LNCaP clone FGC (cell line): ENCODE measurements at places on chromosomes 3 and 15.

- DNase-seq = no peak
Observed at GRCh38 chr3:150913133-150913922, 8.1 kb upstream of the MINDY4B start.

GRCh38 chr3:57935539-57935938 lies 72.7 kb upstream of the FLNB start:
- no peak for DNase-seq

DNA sequence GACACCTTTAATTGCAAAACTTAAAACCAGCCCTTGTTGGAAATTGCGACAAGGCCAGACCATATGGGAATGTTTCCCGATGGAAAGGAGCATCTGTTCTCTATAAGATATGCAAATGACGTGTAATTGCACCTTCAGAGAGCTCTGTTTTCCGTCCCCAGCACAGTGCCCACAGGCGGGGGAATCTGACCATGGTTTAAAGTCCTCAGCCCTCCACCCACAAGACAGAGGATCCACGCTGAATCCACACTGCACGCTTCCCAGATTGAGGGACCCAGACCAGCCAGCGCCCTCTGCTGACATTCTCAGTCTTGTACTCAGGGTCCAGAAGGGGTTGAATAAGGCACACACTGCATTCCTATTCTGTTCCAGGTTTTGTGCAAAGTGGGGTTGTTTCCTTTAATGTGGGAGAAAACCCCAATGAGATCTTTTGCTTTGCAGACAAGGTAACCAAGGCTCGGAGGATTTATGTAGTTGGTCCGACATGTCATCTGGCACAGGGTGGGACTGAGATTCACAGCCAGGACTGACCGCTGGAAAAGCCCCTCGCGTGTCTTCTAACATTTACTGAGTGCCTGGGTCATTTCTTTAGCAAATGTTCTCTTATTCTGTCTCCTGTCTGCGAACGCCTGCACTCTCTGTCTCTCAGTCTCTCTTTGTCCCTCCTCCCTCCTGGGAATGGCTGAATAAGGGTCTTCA lies 36.8 kb upstream of the KLHL25 start:
- no peak for DNase-seq

DNA sequence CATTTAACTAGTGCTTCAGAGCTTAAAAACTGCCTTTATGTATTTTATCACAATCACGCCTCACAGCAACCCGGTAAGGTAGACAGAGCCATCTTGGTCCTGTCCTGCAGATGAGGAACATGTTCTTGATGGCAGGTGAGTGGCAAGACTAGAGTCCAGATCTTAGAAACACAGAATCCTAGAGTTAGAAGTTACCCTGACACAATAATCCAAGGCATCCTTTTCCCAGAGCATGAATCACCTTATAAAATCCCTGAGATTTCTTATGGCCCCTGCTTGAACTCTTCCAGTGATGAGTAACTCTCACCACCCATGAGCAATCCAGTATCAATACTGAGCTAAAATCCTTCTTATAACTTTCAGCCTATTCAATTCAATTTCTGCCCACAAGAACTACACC lies 16.9 kb downstream of the POPDC2 start:
- DNase-seq = no peak

DNA sequence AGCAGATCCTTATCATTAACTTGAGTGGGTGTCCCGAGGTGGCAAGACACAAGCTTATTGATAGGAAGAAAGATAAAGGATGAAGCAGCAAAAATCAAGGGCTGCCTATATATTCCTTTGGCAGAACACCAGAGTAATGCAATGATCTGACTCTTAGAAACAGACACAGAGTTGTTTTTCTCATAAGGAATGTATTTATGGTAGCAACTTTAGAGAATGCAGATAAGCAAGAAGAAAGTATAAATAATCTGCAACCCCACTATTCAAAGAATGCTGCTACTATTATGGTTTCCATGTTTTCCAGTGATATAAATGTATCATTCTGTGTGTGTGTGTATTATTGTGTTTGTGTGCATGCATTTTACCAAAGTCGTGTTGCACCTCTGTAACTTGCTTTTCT lies 208.3 kb downstream of the THSD4 start:
- DNase-seq = no peak

- DNase-seq = no peak
Observed at GRCh38 chr3:179942553-179943075, 94.1 kb downstream of the PEX5L start.

DNA sequence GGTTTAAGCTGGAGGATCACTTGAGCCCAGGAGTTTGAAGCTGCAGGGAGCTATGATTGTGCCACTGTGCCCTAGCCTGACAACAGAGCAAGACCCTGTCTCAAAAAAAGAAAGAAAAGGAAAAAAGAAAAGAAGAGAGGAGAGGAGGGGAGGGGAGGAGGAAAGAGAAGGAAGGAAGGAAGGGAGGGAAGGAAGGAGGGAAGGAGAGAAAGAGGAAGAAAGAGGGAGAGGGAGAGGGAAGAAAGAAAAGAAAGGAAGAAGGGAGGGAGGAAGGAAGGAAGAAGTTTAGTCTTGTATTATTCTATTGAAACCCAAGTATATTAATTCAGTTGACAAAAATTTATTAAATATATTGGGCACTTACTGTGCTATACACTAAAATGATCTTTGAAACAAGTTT lies 11.5 kb downstream of the GOLM2 start:
- no peak for DNase-seq

- peak; percentile 67 for DNase-seq
Observed at GRCh38 chr15:37143351-37143750, 43.0 kb upstream of the MEIS2 start.

DNA sequence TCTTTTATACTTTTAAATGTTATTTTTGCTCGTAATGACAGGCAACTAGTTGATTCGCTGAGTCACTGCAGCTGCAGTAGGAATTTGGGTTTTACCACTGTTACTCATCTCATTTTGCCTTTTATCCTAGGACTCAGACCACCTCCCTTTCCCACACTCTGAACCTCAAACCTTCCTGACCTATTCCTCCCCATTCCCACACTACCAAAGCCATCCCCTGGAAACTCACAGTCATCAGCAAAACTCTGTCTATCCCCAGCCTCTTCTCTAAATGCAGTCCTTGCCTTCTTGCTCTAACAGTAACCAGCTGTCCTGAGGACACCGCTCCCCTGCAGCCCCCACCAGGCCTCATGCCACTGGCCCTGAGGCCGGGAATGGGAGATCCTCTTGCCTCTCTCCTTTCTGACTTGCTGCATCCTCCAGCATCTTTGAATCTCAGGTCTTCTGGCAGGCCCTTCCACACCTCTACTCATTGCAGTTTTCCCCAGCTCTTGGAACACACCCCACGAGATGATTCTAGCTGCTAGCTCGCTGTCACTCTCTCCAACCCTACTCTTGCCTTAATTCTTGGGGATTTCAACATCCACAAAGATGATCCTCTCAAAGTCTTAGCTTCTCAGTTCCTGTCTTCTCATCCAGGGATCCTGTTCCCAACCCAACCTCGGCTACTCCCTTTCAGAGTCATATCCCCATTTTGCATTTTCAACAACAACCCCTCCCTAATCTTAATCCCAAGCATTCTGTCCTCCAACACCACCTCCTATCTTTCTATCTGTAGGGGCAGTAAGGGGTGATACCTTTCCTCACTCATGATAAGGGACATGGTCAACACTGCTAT lies 55.9 kb upstream of the C3orf80 start:
- no peak for DNase-seq

- DNase-seq = no peak
Observed at GRCh38 chr15:88788816-88789215, 14.4 kb upstream of the ACAN start.

DNA sequence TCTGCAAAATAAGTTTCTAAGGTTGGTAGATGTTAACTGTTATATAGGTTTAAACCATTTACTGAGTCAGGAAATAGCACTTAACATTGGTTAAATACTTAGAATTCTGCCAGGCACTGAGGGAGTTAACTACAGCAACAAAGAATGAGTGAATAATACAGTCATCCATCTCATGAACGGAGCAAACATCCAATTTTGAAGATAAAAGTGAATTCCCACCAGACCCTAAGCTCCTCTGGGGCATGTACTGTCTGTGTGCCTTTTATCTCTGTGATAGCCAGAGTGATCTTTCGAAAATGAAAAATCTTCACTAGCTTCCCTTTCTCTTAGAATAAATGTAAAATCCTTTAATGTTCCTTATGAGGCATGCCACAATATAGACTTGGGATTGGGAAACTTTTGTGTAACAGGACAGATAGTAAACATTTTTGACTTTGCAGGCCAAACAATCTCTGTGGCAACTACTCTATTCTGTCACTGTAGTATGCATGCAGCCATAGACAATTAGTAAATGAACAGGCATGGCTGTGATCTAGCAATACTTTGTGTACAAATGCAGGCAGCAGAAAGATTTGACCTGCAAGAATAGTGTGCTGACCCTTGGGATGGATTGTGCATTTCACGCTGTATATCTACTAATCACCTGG lies 294.5 kb upstream of the LMCD1 start:
- no peak for DNase-seq

- DNase-seq = peak; percentile 23
Observed at GRCh38 chr15:70632491-70633102, 130.8 kb downstream of the UACA start.

DNA sequence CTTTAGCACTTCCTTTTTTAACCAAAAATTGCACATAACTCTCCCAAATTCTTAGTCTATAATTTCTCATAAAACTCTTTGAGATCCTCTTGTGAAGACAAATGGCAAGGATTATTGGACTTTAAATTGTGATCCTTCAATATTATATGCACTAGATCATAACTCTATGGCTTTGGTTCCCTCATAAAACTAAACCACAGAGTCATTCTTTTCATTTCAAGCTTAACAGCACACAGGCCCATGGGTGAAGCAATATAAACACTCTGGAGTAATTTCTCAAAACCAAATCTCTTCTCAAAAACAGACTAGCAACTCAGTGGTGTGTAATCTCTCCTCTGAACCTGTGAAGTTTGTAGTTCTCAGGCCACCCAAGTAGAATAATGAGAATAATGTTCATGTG lies 171.0 kb upstream of the NECTIN3 start:
- DNase-seq = no peak

DNA sequence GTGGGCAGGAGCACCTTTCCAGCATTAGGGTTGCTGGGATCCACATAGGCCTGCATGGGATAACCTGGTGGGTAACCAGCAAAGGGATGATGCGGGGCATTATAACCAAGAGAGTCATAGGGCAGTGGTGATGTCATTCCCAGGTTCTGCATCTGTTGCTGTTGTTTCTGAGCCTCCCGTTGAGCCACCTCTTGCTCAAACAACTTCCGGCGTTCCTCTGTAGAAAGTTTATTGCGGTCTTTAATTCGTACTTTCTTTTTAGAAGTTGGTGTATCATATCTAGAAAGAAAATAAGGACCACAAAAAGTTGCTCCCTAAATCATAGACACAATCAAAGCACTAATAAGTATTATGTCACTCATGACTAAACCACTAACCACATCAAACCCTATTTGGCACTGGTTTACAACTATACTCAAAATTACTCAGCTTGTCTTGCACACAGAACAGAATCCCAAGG lies 77.8 kb downstream of the NBEAL2 start:
- no peak for DNase-seq

DNA sequence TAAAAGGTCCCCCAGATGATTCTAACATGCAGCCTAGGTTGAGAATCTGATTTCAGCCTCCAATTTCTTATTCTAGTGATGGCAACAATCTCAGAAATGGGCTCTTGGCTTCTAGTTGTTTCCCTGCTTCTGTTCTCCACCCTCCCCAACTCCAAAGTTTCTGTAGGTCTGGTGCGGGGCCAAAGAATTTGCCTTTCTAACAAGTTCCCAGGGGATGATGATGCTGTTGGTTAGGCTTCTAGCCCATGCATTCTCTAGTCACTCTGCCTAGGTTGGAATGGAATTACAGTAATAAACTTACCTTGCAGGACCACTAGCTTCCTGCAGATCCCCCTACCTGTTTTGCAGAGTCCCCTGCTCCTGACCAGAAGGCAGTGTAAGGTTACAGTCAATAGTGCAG lies 103.2 kb upstream of the PPP2R3A start:
- DNase-seq = no peak

DNA sequence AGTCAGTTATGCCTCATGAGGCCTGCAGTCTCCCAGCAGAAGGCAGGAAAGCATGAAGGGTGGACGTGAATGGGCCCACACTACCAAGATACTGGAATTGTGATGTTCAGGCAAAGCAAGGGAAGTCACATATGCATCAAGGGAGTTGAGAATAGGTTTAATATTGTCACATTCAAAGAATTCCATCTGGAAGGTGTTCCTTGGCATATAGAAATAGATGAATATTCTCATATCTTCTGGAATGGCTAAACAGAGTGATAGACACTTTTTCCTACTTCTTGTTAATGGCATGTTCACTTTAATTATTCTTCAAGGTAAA lies 103.7 kb downstream of the CMSS1 start:
- DNase-seq = no peak

- DNase-seq = no peak
Observed at GRCh38 chr3:62193586-62194345, 179.6 kb downstream of the FEZF2 start.

DNA sequence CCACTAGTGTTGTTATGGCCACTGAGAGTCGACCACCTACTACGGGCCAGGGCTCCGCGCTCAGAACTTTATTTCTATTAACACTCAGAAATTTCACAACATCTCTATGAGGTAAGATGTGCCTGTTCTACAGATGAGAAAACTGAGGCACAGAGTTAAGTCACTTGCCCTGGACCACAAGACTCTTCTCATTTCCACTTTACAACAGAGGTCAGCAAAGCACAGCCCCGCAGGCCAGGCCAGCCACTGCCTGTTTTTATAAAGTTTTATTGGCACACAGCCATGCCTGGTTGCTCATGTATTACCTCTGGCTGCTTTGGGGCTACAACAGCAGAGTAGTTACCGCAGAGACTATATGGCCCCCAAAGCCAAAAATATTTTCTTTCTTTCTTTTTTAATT lies 503.6 kb downstream of the SHQ1 start:
- no peak for DNase-seq

DNA sequence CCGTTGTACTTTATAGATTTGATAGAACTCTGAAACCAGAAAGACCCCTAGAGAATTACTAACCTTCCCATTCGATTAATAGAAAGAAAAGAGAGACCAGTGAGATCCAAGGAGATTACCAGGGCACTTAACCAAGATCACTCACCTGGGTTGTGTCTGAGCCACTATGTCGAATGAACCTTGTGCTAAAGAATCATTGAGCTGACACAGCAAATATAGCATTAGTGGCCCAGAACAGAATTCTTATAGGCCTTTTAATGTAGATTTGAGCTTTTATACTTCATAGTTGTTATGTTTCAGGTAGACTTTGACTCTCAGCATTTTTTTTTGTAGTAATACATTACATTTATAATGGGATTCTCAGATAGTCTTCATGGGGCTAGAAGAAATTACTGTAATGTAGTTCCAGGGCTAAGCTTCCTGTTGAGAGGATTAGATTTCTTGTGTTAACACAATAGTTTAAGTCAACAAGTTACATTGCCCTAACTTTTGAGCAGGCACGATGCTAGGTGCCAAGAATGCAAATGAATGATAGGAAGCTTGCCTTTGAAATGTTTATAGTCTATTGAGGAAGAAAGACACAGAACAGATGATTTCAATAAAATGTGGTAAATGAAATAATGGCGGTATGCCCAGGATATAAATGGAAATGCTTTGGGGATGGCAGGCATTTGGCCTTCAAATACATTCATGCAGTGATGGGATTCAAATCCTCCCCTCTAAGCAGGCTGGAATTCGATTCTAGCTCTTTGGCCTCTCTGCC lies 24.4 kb upstream of the ABHD10 start:
- peak; percentile 67 for DNase-seq
